Spleen (tissue), 13 donors: ENCODE measurements at places on chromosomes 5 and 9. TPM values are rescaled to one million over a fixed set of nuclear protein-coding genes. Genes with fewer than 3 reads are reported as not detected.

GRCh38 chr5:59380350-59380951 is 513.1 kb downstream of the PDE4D start:
- no peak overlapping the region for H3K27ac ChIP-seq
- no peaks in the 10 kb centered on the region for H3K27me3 ChIP-seq
- no peak overlapping the region for H3K4me3 ChIP-seq
- DNase-seq, result no peak
- H3K36me3 ChIP-seq, result no peaks in the 10 kb centered on the region
- peaks cover 4% of the 10 kb centered on the region for H3K4me1 ChIP-seq

GRCh38 chr5:162392336-162392735 is 324.8 kb downstream of the GABRG2 start:
- DNase-seq, result no peak
- no peaks in the 10 kb centered on the region for H3K4me1 ChIP-seq
- no peaks in the 10 kb centered on the region for H3K36me3 ChIP-seq
- no peak overlapping the region for H3K4me3 ChIP-seq
- no peaks in the 10 kb centered on the region for H3K27me3 ChIP-seq
- H3K27ac ChIP-seq, result no peak overlapping the region

DNA sequence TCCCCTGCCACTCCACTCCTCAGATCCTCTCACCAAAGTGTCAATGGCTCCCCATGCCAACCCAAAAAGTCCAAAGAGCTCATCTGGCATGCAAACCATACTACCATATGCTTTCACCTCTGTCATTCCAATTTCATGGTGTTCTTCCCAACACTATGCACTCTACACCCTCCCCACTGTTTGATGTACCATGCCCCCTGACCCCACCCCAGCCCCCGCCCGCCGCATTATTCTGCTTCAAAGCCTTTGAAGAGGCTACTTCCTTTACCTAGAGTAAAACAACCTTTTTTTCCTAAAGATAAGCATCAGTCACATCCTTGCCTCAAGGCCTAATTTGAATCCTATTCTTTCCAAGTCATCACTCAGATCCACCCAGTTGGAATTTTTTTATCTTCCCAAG is 226.3 kb downstream of the DEPDC1B start:
- H3K27ac ChIP-seq, result no peak overlapping the region
- no peak for DNase-seq
- no peaks in the 10 kb centered on the region for H3K36me3 ChIP-seq
- H3K4me3 ChIP-seq, result no peak overlapping the region
- no peaks in the 10 kb centered on the region for H3K27me3 ChIP-seq

- no peak for DNase-seq
- H3K4me3 ChIP-seq, result no peak overlapping the region
- H3K27me3 ChIP-seq, result no peaks in the 10 kb centered on the region
Observed at GRCh38 chr5:11240293-11241190, 479.5 kb upstream of the DAP start.

DNA sequence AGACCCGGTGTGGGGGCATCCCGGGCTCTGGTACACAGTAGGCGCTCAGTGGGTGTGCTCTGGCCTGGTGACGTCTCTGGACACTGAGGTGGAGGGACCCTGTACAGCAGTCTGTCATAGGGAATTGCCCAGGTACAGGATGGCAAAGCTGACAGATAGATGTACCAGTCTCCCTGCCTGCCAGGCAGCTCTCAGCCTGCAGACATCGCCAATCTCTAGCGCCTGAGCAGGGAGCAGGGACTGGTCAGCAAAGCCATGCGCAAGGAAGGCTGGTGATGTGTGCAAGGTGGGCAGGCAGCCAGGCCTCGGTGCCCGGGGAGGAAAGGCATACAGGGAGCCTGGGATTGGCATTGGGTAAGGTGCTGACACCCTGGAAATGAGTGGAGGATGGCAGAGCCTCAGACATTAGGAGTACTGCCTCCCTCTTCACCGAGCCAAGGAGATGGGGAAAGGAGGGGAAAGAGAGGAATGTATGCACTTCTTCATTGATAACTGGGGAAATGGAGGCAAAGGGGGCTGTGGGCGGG is 33.9 kb upstream of the BRD3 start:
- no peaks in the 10 kb centered on the region for H3K4me1 ChIP-seq
- no peaks in the 10 kb centered on the region for H3K27me3 ChIP-seq
- no peak overlapping the region for H3K27ac ChIP-seq

Gene ANKRD55
- 1.6 TPM for total RNA-seq

Gene BAAT
- not detected for total RNA-seq

- peaks cover 64% of the 10 kb centered on the region for H3K4me1 ChIP-seq
- H3K36me3 ChIP-seq, result no peaks in the 10 kb centered on the region
- no peaks in the 10 kb centered on the region for H3K27me3 ChIP-seq
- no peak for DNase-seq
- H3K27ac ChIP-seq, result peak overlapping the region; percentile 81
Observed at GRCh38 chr5:157109744-157110143, 900 bp upstream of the HAVCR2 start.

Gene CTSV
- not detected for total RNA-seq

DNA sequence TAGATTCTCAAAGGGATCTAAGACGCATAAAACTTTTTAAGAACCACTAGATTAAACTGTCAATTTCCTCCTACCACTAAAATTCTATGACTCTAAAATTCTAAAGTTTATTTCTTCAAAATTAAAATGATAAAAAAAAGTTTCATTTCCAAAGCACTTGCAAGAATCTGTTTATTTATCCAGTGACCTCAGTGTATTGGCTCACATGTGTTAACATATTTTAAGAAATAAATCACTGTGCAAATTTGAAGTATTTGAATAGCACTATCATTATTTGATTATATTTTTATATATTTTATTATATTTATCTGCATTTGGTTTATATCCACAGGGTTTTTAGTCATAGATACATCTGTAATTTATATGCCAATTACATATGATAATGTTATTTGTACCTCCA is 62.2 kb upstream of the SLC12A2 start:
- no peak for DNase-seq
- peaks cover 36% of the 10 kb centered on the region for H3K36me3 ChIP-seq
- H3K4me1 ChIP-seq, result no peaks in the 10 kb centered on the region
- no peak overlapping the region for H3K27ac ChIP-seq

DNA sequence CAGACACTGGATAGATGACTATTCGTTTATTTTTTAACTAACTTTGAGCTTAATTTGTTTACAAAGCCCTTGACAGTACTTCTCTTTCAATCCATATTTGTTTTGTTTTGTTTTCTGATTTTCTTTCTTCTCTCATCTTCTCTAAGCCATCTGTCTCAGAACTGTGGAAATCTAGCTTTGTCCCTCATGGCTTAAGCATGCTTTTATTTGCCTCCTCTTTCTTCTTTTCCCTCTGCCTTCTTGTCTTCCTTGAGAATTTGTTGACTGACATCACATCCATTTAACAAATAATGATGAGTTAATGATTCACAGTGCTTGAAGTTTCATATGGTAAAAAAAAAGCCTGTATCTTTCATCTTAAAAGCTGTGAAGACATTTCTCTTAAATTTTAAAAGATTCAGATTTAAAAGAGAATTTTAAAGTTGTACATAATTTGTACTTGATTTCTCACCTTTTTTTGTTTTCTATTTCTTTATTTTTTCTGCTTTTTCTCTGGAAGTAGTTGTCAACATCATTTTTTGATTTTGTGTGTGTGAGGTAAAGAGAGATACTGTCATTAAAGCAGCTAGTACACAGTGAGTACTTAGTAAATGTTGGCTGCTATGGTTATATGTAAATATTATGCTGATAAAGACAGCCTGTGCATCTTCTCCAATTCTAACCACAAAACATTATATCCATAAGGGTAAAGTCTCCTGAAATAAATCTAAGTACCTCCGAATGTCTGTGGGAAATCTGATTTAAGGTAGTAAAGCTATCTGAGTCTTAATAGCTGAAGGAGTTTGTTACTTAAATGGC is 13.9 kb upstream of the SGCD start:
- H3K4me3 ChIP-seq, result no peak overlapping the region
- no peaks in the 10 kb centered on the region for H3K36me3 ChIP-seq
- no peaks in the 10 kb centered on the region for H3K27me3 ChIP-seq
- H3K4me1 ChIP-seq, result no peaks in the 10 kb centered on the region

Gene IRX4
- total RNA-seq, result not detected

DNA sequence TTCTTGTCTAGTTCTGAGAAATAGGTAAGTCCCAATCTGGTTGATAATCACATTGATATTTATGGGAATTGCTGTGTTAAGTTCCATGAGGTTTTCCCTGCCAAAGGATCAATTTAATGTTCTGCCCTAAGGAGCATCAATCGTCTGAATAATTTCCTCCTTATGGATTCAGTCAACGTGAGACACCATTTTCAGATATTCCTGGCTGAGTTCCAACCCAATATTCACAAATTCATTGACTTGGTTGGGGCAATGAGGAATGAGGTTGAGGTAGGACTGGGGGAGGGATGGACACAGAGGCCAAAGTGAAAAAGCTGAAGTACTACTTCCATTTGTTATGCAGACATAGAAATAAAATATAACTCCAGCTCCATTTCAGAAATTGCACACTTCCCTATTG is 99.1 kb downstream of the ZNF622 start:
- no peak for DNase-seq
- H3K4me3 ChIP-seq, result no peak overlapping the region
- H3K27me3 ChIP-seq, result no peaks in the 10 kb centered on the region
- H3K27ac ChIP-seq, result no peak overlapping the region
- no peaks in the 10 kb centered on the region for H3K4me1 ChIP-seq

Gene GABRP
- not detected for total RNA-seq

DNA sequence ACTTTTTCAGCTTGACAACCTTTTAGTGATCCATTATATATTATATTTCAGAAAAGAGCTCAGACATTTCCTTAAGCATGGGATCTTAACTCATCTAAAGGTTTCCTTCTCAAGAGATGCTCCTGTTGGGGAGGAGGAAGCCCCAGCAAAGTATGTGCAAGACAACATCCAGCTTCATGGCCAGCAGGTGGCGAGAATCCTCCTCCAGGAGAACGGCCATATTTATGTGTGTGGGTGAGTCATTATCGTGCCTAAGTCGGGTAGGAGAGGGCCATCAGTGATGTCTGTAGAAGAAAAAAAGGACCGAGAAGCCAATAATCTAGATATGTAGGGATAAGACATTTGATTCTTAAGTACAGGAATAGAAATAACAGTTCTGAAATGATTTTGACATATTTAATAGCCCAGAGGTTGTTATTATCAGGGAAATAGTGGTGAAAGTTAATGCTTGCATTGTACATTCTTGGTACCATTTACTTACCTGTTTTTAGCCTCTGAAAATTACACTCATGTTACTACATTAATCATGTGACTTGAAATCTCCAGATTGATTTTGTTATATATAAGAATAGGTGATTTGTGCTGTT is 28.2 kb downstream of the MTRR start:
- H3K27me3 ChIP-seq, result no peaks in the 10 kb centered on the region
- DNase-seq, result no peak
- no peak overlapping the region for H3K27ac ChIP-seq
- no peak overlapping the region for H3K4me3 ChIP-seq

Gene FOXD4L3
- not detected for total RNA-seq

DNA sequence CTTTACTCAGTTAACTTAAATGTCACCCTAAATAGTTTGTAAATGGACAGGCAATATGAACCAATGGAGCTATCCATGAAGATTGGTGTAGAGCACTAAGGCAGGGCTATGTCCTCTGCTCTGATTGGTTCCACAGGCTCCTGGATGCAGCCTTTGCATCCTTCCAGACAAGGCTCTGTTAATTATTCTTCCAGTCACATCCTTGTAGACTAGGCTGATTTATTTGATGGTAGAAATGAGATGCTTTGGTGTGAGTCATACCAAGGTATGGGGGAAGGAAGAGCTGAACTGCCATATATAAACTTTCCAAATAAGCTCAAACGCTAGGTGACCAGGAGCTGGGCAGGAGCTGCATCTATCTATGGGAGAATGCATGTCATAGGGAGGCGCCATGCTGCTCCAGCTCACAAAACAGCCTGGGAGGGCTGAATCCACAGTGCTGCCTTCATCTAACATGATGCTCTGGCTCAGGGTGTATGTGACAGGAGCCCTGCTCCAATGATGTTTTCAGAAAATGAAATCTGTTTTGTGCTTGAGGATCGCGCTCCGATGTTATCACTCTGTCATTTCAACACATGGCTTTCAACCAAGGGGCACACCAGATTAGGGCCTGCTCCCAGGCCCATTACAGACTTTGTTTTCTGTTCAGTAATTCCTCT is 818.0 kb upstream of the ZNF608 start:
- no peaks in the 10 kb centered on the region for H3K36me3 ChIP-seq
- H3K27me3 ChIP-seq, result no peaks in the 10 kb centered on the region
- H3K4me3 ChIP-seq, result no peak overlapping the region
- no peak overlapping the region for H3K27ac ChIP-seq
- H3K4me1 ChIP-seq, result no peaks in the 10 kb centered on the region

Gene FAM81B
- total RNA-seq, result not detected

- H3K4me1 ChIP-seq, result no peaks in the 10 kb centered on the region
- H3K27ac ChIP-seq, result no peak overlapping the region
- H3K4me3 ChIP-seq, result no peak overlapping the region
- DNase-seq, result no peak
Observed at GRCh38 chr5:145975361-145976066, 39.1 kb downstream of the SH3RF2 start.

Gene TMED9
- 110 TPM for total RNA-seq

DNA sequence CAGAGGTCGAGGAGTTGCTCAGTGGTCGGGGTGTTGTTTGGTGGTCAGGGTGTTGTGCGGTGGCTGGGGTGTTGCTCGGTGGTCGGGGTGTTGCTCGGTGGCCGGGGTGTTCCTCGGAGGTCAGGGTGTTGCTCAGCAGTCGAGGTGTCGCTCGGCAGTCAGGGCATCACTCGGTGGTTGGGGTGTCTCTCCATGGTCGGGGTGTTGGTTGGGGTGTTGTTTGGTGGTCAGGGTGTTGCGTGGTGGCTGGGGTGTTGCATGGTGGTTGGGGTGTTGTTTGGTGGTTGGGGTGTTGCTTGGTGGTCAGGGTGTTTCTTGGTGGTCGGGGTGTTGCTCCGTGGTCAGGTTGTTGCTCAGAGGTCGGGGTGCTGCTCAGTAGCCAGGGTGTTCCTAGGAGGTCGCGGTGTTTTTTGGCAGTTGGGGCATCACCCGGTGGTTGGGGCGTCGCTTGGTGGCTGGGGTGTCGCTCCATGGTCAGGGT is 11.0 kb upstream of the GPSM1 start:
- DNase-seq, result no peak
- H3K4me3 ChIP-seq, result no peak overlapping the region
- no peaks in the 10 kb centered on the region for H3K4me1 ChIP-seq
- H3K27me3 ChIP-seq, result no peaks in the 10 kb centered on the region
- H3K27ac ChIP-seq, result no peak overlapping the region

Gene AGXT2
- total RNA-seq, result not detected

Gene HOMER1
- 1.8 TPM for total RNA-seq

Gene GRXCR2
- not detected for total RNA-seq
